ENCODE measurements at places on chromosomes 1 and 21.

GRCh38 chr1:232951180-232951579 is 769 bp downstream of the NTPCR start:
- no peak for DNase-seq

- no peak for DNase-seq
Measured at GRCh38 chr1:229027158-229027557, 243.8 kb upstream of the RAB4A start.

DNA sequence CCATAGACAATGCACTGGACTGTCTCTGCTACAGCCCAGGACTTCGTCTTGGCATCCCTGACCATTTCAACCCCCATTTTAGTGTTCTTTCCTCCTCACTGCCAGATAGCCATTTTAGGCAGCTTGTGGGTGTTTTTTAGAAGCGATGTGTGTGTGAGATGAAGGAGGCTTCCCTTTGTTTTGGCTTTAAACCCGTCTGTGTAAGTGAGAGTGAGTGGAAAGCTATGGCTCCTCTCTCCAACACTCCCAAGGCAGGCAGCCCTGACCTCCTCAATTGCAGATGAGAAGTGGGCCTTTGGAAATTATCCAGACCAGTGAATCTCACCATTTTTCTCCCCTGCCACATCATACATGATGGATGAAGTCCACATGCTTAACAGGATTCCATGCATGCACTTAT is 70.3 kb upstream of the PGBD5 start:
- no peak for DNase-seq

GRCh38 chr21:39575775-39576174 is 37.0 kb upstream of the B3GALT5 start:
- DNase-seq = no peak

DNA sequence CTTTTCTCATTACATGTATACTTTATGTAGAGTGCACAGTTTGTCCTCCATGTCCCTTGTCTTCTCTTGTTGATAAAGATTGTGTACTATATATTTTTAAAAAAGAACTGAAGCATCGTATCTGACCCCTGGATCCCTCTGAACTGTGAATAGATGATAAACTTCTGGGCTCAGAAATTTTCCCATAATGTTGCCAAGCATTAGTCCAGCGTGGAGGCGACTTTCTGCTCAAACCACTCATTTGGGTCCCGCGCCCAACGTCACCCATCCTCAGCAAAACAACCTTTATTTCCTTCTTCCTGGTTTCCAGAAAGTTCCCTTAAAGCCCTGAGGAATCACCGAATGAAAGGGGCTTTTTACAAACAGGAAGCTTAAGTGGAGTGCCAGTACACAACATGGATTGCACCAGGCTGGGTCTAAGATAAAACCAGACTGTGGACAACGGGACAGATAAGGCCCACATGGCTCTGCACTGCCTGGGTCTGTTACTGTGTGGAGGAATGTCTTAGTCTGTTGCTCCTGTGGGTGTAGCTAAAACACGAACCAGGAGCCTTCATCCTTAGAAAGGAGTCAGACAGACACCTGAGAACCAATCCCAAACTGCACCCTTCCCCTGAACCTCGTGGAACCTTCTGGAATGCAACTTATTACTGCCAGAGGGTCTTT is 15.6 kb downstream of the EVA1C start:
- no peak for DNase-seq

Data from cardiac septum (tissue), 1 donor.